ENCODE measurements at places on chromosomes 6 and 20. TPM values are rescaled to one million over a fixed set of nuclear protein-coding genes. Genes with fewer than 3 reads are reported as not detected.

DNA sequence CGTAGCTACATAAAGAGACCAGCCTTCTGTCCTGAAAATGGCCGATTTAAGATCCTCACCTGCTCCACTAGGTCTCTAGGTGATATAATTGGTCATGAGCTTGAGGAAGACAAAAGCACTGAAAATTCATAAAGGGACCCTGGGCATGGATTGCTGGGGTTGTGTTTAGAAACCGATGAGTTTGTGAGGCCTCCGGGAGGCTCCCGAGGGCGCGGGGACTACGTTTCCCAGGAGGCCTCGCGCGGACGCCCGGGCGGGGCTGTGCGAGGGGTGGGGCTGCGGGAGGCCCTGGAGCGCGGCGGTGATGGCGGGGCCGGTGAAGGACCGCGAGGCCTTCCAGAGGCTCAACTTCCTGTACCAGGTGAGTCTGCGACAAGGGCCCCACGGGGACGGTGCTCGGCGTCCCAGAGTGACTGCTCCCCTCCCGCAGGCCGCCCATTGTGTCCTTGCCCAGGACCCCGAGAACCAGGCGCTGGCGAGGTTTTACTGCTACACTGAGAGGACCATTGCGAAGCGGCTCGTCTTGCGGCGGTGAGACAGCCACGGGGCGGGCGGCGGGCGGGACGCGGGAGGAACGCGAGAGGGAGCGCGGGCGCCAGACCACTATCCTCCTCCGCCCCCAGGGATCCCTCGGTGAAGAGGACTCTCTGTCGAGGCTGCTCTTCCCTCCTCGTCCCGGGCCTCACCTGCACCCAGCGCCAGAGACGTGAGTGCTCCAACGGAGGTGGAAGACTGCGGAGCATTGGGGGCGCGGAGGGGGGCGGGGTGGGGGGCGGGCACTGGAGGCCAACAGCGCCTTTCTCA lies at the start of gene RPP21:
TSS of gene RPP21 (plus strand) at position 289 of the 804 bp plus-strand sequence. CDS start at position 305, 16 bp downstream.
- peak; percentile 93 for DNase-seq

Gene SLC44A4
- total RNA-seq, result 2.5 TPM

DNA sequence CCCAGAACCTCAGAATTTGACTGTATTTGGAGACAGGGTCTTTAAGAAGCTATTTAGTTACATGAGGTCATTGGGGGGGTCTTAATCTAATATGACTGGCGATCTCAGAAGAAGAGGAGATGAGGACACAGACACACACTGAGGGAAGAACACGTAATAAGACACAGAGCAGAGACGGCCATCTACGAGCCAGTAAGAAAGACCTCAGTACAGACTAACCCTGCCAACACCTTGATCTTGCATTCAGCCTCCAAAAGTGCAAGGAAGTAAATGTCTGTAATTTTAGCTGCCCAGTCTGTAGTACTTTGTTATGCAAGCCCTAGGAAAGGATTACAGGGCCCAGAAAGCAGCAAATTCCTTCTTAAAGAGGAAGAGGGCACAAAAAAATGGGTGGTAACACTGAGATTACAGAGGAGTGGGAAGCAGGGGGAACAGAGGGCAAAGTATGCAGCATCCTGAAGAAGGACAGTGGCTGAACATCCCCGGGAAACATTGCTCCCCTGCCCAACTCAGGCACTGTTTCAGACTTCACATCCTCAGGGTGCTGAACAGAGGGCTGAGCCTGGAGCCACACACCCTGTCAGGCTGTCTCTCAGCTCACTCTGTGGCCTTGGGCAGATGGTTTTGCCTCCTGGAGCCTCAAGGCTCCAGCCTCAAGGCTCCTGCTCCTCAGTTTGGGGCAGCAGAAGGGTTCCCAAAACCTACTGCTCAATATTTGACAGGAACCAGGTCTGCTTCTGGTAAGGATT lies 27.9 kb upstream of the SIRPG start:
- peak; percentile 30 for DNase-seq

DNA sequence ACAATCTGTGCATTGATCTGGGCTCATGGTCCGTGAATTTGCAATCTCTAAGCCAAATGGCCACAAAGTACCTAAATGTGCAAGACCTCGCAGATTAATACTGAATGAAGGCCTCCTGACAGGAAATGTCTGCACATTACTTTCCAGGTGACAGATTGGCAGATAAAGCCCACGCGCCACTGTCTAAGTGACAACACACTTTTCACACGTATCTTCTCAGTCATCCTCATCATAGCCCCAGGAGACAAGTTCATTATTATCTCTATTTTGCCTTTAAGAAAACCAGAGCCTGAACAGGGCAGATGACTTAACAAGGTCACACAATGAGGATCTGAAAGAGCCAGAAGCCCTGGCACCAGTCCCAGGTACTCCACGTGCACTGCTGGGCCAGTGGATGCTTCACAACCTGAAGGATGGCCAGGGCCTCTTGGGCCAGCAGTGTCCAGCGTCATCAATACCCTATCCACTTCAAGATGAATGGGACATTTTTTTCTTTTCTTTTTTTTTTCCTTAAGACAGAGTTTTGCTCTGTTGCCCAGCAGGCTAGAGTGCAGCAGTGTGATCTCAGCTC lies 266.3 kb downstream of the PTPRT start:
- no peak for DNase-seq

DNA sequence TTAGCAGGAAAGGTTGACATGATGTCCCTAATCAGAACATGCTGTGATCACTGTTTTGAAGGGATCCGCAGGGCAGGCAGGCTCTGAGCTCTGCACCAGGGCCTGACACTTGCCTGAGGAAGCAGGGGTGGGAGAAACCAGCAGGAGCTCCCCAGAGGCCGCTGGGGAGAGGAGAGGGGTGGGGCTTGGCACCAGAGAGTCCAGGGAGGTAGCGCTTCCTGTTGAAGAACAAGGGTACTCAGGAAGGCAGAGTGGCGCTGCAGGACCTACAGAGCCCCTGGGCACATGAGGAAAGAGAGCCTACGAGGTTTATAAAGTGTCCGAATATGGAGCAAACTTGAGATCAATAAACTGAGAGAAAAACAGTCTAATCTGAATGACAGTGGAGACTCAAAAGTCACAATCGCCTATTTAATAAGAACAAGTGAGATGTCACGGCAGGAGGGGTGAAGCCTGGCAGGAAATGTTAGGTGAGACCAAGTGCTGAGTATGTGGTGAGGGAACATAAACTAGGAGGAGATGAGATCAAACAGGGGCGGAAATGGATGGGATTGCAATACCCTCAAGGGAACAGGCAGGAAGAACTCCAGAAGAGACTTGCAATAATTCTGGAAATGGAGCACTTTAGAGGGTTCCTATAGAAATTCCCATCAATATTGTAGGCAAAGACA lies 5.8 kb upstream of the TBXT start:
- no peak for DNase-seq

- DNase-seq, result no peak
Measured at GRCh38 chr6:48176645-48177308, 65.8 kb upstream of the PTCHD4 start.

DNA sequence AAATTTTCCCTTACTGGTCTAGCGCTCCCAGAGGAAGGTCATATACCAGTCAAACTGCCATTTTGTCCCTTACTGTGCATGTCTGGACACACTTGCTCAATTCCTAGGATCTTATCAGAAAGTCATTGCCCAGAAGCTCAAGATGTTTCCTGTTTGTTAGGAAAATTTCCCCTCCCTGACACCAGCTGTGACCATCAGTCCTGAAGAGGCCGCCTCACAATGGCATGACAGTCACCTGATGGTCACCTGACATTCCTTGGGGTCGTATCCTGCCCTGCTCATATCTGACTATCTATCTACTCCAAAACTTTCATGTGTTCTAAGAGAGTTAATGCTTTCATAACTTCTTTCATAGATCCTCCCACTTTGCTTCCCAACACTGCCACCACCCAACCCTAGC lies 219.9 kb downstream of the OTOR start:
- no peak for DNase-seq

DNA sequence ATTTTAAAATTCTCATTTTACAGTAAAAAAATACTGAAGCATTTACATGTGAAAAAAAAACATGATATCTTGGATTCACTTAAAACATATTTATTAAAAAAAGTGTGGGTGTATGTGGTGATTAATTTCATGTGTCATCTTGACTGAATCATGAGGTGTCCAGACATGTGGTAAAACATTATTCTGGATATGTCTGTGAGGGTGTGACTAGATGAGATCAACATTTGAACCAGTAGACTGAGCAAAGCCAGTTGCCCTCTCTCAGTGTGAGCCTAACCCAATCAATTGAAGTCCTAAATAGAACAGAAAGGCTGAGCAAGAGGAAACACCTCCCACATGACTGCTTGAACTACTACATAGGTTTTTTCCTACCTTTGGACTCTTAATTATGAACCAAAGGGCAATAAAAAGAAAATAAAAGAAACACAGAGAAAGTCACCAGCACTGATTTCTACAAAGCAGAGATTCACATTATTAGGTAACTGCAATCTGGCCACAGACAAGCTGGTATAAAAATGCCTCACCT lies 90.5 kb upstream of the VGLL2 start:
- no peak for DNase-seq

Gene RIMS1
- 2.3 TPM for total RNA-seq

DNA sequence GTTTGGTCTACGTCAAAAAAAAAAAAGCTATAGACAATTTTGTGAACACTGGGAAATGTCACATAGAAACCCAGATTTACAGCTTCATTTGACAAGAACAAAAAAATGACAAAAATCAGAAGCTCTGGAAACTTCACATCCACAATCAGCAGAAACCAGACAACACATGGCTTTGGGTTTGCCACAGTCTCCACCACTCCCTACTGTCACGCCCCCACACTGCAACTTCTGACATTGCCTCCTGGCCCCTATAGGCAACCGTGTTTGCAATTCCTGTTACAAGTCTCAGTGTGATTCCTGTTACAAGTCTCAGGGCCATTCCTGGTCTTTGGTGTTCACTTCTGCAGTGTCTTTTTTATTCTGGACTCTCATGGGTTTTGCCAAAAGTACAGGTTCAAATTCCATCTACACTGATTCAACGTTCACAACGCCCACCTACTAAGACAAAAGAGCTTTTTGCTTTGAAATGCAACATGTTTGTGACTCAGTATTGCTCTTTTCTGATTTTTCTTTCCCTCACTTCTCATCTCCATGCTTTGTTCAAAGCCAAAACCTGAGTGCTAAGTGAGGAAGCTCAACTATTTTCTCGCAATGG lies 12.0 kb downstream of the CNKSR3 start:
- DNase-seq, result no peak

DNA sequence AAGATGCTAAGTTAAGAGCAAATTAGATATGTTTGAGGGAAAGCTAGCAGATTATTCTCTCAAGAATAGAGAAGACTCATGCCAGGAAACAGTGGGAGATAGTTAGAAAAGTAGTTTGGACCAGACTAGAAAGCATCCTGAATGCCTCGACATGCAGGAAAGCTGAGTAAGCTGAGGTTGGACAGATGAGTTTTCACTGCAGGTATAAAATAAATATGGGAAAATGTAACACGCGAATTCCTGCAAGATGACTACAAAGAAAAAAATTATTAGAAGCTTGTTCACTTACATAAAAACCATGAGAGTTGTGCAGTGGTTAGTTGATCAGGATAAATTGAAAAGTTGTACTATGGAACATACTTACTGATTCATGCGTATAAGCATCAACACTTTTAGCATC lies 484.2 kb upstream of the MANEA start:
- DNase-seq, result no peak

DNA sequence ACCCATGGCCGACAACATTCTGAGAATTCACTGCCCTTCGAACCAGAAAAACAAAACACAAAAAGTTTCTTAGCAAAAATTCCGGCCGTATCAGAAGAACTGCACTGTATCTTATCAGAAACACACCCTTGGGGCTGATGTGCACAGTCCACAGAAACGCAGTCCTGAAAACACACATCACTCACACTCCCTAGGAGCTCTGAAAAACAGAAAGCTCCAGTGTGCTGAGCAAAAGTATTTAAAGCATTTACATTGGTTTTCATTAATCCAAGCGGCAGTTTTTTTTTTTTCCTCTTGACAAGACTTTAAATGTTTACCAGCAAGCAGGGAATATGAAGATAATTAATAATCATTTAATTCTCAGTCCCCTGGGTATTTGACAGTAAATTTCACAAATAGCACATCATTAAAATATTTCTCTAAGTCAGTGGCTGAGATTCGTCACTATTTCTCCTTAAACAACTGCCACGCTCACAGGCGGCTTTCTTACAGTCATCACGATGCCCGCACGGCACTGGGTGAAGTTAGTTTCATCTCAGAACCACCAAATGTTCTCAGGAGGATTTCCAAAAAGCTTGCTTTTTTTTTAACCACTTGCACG lies 13.3 kb downstream of the NFATC2 start:
- no peak for DNase-seq

Gene GSTA2
- not detected for total RNA-seq

Gene LY6G6D
- not detected for total RNA-seq

- no peak for DNase-seq
Measured at GRCh38 chr6:125886914-125887313, 69.7 kb upstream of the HINT3 start.

DNA sequence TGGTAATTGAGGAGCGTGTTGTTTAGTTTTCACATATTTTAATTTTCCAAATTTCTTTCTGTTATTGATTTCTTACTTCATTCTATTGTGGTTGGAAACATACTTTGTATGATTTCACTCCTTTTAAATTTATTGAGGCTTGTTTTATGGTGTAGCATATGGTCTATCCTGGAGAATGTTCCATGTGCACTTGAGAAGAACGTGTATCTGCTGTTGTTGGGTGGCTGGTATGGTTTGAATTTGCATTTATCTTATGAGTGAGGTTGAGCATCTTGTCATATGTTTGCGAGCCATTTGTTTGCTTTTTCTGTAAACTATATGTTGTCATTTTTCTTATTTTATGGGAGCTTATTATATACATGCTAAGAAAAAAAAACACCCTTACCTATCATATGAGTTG lies 26.5 kb downstream of the SRC start:
- DNase-seq, result no peak

DNA sequence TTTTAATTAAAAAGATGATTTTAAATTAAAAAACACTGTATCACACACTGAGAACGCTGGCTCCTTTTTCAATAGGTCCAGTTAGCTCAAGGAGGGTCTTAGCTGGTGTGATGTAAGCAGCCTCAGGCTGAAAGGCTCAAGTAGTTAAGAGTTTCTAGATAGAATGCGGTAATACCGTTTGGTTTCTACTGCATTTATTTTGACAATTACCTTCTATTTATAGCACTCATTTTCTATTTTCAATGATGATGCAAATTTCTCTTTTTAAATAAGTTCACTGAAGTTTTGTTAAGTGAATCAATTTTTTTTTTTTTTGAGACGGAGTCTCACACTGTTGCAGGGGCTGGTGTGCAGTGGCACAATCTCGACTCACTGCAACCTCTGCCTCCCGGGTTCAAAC lies 87.1 kb downstream of the PREX1 start:
- DNase-seq, result no peak

Gene SLC22A2
- 1.4 TPM for total RNA-seq

GRCh38 chr6:53794137-53794719 lies 577 bp upstream of the LRRC1 start:
- no peak for DNase-seq

DNA sequence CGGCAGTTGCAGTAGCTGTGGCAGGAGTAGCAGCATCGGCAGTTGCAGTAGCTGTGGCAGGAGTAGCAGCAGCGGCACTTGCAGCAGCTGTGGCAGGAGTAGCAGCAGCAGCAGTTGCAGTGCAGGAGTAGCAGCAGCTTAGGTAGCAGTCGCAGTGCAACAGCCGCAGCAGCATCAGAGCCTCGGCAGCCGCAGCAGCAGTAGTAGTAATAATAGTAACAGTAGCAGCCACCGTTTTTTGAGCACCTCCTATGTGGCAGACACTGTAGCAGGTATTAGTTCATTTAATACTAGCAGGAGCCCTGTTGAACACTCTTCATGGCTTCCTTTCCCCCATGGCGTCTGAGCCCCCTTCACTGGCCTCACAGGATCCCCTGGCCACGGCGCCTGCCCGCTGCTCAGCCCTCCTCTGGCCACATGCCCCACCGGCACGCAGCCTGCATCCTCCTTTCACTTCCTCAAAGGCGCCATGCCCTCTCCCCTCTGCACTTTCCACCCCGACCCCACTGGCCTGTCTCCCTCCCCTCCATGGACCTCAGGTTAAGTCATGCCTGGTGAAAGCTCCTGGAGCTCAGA lies 19.1 kb upstream of the IRF4 start:
- no peak for DNase-seq
